SW 1271 (cell line): ENCODE measurements at places on chromosomes 6 and 20.

DNA sequence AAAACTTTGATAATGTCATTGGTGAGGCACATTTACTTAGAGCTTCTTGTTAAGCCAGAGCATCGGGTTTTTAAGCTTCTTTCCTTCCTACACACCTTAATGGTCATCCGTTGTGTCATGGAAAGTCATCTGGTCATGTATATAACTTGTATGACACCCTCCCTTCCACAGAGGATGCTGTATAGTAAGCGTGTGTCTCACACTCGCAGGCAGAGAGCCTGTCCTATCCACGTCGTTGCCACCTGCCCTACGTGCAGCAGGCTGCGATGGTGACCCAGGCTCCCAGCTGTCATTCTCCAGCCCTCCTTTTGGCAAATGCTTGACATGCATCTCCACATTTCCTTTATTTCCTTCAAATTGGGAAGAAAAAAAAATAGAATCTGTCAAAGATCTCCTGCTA lies 85.6 kb downstream of the MYB start:
- DNase-seq, result no peak

DNA sequence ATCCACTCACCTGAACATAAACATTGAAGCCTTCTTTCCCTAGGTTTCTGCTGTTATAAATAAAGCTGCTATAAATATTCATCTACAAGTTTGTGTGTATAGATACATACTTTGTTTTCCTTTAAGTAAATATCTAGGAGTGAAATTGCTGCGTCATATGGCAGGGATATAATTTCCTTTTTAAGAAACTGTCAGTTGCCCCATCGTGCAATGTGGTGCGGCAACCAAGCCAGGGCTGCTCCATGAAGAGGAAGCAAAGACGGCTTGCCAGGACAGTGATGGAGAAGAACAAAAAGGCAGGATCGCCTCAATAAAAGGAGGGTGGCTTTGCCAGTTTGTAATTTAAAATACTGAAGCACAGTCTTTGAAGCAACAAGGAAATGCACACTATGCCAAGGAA lies 36.6 kb downstream of the CITED2 start:
- no peak for DNase-seq

DNA sequence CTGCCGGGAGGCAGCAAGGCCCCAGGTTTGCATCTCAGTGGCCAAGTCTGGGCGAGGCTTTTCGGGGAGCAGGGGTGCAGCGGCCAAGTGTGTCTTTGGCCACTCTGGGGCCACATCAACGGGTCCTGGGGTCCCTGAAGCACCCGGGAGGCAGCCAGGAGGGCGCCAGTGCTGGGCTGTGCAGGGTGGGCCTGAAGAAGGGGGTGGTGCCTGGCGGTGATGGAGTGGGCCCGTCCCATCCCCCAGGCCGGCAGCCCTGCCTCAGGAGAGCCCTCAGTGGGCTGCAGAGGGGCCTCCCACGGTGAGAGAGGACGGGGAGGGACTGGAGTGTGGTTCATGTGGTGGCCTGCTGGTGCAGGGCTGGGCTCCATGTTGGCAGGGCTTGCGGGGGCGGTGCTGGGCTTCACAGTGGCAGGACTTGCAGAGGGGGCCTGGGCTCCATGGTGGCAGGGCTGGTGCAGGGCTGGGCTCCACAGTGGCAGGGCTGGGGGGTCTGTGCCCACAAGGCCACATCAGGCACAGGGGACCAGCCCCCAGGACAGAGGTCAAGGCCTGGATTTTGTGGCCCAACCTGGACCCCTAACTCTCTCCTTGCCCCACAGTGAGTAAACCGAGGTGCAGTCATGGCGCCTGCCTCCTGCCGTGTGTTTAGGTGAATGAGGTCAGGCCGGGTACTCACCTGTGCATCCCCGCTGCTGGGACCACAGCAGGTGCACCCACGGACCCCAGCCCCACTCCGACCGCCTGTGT lies 10.5 kb upstream of the BHLHE23 start:
- DNase-seq, result no peak

DNA sequence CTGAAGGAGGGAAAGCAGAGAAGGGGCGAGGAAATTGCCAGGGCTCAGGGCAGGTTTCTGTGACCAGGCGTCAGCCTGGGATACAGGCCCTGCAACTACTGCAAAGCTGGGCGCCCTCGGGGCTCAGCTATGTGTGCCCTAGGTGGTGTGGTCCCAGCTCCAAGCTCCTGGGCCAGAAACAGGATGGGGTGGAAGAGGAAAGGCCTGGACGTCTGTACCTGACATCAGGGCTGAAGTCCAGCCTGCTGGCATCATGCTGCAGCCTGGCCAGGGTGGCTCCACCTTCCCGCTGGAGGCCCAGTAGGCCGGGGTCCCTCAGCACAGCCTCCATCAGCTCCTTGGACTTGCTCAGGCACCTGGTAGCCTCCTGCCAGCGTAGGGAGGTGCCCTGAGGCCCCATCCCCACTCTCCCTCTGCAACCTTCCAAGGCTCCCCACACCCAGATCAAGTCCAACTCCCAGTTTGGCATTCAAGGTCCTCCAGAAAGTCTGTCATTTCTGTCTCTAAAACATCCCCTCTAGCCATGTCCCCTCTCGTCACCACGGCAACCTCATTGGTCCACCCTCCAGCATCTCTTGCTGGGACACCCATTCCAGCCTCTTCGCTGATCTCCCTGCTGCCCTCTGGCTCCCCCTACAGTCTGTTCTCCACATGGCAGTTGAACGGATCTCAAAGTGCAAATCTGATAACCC lies 38.2 kb downstream of the KIAA1755 start:
- DNase-seq, result peak; percentile 69

GRCh38 chr6:124993327-124993726 lies 31.1 kb downstream of the RNF217 start:
- DNase-seq, result no peak

DNA sequence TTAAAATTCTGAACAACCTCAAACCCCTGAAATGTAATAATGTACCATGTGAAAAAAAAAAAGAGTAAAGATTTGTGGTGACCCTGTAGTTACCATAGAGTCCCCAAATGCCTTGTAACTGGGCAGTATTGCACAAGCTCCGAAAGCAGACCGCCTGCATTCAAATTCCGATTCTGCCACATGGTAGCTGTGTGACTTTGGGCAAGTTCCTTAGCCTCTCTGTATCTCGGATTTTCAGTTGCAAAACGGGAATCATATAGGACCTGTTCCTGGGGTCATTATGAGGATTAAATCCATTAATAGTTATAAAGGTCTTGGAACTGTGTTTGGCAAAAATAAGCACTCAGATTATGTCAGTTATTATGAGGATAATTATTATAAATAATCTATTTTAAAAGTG lies 43.6 kb downstream of the TSPYL4 start:
- no peak for DNase-seq

DNA sequence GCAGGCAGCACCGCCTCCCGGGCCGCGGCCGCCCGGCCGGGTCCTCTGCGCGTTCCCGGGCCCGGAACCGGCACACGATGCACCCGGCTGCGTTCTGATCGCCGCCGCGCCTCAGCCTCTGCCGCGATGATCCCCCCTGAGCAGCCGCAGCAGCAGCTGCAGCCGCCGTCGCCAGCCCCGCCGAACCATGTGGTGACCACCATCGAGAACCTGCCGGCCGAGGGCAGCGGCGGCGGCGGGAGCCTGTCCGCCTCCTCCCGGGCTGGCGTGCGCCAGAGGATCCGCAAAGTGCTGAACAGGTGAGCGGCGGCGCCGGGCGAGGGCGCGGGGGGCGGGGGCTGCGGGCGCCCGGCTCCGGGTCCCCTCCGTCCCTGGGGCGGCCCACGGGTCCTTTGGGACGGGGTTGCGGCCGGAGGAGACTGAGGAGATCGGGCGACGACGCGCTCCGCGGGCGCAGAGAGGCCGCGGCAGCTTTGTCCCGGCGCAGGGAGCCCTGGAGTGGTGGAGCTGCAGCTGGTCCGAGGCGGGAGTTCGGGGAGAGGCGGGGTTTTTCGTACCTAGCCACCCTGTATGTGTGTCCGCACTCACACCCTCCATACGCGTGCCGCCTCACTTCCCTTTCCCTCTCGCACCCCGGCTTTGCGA lies 659 bp downstream of the SLC35F1 start:
- DNase-seq, result no peak

DNA sequence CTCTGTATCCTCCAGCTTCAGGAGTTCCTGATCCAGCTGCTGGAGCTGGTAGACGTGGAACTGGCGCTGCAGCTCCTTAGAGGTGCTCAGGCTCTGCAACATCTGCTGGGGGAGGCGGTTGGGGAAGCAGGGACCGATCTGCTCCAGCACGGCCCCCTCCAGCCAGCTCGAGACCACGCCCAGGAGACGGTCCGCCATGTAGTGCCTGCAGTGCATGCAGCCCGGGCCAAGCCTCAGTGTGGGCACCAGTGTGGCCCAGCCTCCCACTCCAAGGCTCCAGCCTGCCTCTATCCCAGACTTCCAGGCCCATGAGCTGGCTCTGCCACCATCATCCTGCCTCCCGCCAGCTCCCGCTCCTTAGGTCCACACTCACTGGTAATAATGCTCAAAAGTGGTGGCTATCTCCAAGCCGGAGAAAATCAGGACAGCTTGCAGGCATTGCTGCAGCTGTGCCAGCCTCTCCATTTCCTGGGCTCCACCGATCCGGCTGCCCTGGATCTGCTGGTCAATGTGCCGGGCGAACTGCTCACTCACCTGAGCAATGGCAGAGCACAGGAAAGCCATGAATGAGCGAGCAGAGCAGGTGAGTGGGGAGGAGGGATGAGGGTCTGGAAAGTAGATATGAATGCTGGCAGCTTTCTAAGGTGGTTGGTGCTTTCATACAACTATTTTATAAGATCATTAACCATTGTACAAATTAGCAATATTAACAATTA lies 13.0 kb downstream of the CUL7 start:
- no peak for DNase-seq

- no peak for DNase-seq
Measured at GRCh38 chr6:104640150-104640700, 219.5 kb downstream of the HACE1 start.

- no peak for DNase-seq
Measured at GRCh38 chr6:122678841-122679240, 68.6 kb downstream of the PKIB start.

- no peak for DNase-seq
Measured at GRCh38 chr20:36481380-36482043, 59.8 kb upstream of the MYL9 start.
